Activated CD4-positive, alpha-beta T cell treated with anti-CD3 and anti-CD28 coated beads, Interleukin-2, amount 10 ng/mL, durations not matched to agents 24 days and 14 days (primary cell): ENCODE measurements at places on chromosomes 1 and 21.

DNA sequence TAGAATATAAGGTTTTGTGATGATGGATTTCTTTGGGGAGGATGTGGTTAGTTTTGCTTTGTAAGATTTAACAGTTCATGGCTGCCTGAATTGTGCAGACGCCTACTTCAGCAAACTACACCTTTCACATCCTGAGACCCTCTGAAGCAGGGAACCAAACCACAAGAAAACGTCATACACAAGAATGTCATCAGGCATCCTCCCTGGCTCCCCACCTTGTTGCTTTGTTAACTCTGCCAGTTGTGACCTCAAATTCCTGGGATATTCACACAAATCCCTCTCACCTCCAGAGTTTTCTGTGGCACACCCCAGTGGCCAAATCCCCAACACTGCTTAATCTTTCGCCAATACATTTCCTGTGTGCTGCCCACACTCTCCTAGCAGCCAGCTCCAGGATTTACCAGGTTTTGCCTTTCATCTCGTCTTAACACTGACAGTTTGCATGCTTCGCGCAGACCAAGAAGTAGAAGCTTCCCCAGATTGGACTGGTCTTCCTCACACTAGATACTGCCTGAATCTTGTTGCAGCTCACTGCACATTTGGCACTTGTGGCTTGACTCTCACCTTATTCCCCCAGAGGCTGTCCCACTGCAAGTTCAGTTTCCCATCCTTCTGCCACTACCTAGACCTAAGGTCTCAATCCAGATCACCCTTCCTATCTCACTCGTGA lies 51.1 kb upstream of the CTTNBP2NL start:
- H3K36me3 ChIP-seq, result no peaks in the 10 kb centered on the region
- peak overlapping the region; percentile 19 for H3K27ac ChIP-seq
- H3K27me3 ChIP-seq, result peaks cover 2% of the 10 kb centered on the region
- peak; percentile 68 for DNase-seq
- peak overlapping the region; percentile 52 for H3K4me3 ChIP-seq

- peaks cover 10% of the 10 kb centered on the region for H3K27me3 ChIP-seq
- DNase-seq, result no peak
- H3K36me3 ChIP-seq, result no peaks in the 10 kb centered on the region
- no peak overlapping the region for H3K27ac ChIP-seq
- peaks cover 5% of the 10 kb centered on the region for H3K4me1 ChIP-seq
Observed at GRCh38 chr1:31400393-31400792, 12.6 kb upstream of the SERINC2 start.

- no peak overlapping the region for H3K27ac ChIP-seq
- H3K27me3 ChIP-seq, result peaks cover 2% of the 10 kb centered on the region
- no peaks in the 10 kb centered on the region for H3K36me3 ChIP-seq
- no peak for DNase-seq
- no peak overlapping the region for H3K4me3 ChIP-seq
Observed at GRCh38 chr1:11470912-11471311, 8.0 kb upstream of the DISP3 start.

- peaks cover 7% of the 10 kb centered on the region for H3K4me1 ChIP-seq
- peak within 1 kb of the TSS; percentile 76 for H3K4me3 ChIP-seq
- peak; percentile 78 for DNase-seq
- H3K27ac ChIP-seq, result peak within 1 kb of the TSS; percentile 60
Observed at GRCh38 chr1:205504311-205505075, at the start of gene CDK18. CDK18 (plus strand) TSS chr1:205504669; CDS start chr1:205523168, 18,499 bp downstream.
